A549 (cell line): ENCODE measurements at places on chromosomes 5 and 9.
A peak's percentile ranks its signal among the peaks of the same experiment; 100 is the strongest.

DNA sequence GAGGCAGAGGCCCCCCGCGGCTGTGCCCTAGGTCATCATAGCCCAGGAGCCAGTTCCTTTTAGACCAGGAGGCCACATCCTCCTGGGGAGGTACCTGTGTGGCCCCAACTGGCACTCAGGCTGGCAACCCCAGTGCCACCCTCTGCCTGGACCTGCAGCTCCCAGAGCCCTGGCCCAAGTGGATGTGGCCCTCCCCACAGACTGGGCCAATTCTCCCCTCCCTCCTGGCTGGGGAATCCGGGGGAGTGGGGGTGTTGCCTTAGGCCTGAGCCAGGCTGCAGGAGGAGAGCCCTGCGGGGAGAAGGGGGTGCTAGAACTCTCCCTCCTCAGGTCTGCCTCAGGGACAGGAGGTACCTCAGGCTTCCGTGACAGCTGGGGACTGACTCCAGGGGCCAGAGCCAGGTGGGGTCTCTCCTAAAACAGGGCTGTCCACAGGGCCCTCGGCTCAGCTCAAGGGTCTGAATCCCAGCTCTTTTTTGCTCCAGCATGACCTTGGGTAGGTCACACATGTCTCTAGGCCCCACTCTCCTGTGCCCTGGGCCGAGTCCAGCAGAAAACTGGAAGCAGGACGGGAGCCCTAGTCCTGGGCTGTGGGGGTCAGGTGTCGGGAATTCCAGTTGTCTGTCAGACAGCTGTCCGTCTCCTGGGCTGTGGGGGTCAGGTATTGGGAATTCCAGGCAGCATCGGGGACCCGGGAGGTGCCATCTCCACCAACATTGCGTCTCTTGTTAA lies 9.6 kb downstream of the DNLZ start:
- DNase-seq, result no peak

GRCh38 chr5:78537821-78538220 lies 110.8 kb downstream of the LHFPL2 start:
- peak; percentile 36 for DNase-seq

DNA sequence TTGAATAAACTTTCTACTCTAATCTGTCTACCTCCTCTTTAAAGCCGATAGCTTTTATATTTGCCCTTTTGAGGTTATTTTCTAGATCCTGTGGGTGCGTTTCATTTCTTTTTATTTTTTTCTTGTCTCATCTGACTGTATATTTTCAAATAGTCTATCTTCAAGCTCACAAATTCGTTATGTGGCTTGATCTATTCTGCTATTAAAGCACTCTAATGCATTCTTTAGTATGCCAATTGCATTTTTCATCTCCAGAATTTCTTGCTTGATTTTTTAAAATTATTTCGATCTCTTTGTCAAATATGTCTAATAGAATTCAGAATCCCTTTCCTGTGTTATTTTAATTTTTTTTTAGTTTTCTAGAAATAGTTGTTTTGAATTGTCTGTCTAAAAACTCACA lies 172.4 kb downstream of the CYLC2 start:
- no peak for DNase-seq

DNA sequence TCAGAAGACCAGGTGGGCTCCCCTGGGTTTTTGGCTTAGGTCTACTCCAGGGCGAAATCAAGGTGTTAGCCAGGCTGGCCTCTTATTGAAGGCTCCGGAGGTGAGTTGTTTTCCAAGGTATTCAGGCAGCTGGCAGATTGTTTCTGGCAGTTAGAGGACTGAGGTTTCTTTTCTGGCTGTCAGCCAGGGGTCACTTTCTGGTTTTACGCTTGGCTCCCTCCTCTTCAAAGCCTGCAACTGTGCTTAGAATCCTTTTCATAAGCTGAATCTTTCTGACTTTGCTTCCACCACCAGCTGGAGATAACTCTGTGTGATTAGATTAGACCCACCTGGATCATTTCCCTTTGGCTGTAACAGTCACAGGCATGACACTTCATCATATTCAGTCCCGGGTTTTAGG lies 24.6 kb downstream of the RFK start:
- no peak for DNase-seq

- peak; percentile 31 for DNase-seq
Measured at GRCh38 chr9:131503626-131504465, 1.1 kb downstream of the POMT1 start.

GRCh38 chr9:38015266-38015665 lies 53.8 kb downstream of the SHB start:
- no peak for DNase-seq

- DNase-seq, result no peak
Measured at GRCh38 chr5:64666078-64666477, 24.2 kb upstream of the SHISAL2B start.

- DNase-seq, result no peak
Measured at GRCh38 chr5:11324521-11325289, 563.7 kb upstream of the DAP start.

- DNase-seq, result no peak
Measured at GRCh38 chr5:22968386-22968785, 115.2 kb upstream of the CDH12 start.

GRCh38 chr5:171520300-171521174 lies 101.1 kb downstream of the FGF18 start:
- DNase-seq, result peak; percentile 31

DNA sequence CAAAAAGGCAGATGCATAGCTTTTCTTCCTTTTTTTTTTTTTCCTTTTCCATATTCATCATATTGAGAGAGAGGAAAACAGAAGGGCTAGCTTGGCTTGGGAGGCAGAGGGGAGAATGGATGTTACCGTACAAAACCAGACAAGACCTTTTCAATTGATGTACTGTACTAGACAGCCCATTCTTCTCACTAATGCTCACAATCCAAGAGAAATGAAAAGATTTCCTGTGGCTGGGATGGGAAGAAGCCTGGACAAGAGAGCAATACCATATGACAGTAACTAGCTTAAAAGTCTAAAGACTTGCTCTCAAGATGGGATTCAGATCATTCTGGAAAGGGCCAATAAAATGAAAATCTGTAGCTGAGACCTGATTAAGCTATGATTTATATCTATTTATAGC lies 3.4 kb downstream of the CEMIP2 start:
- DNase-seq, result no peak

DNA sequence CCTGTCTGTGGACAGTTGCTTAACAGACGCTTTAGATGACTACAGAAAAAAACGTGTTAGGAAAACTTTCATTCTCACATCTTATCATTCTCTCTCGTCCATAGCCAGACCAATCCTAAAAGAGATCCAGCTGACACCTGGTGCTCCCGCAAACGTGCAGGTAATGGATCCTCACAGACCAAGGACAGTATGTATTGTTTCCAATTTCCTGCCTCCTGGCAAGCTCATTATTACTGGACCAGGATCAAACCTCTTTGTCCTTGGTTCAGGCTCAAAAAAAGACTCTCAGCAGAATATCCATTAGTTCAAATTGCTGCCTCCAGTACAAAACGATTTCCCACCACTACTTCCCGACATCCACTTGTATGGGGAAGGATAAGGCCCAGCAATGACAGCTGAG lies 62.4 kb downstream of the SERINC5 start:
- DNase-seq, result no peak

GRCh38 chr9:127796225-127796813 lies 6.4 kb upstream of the FPGS start:
- DNase-seq, result no peak

GRCh38 chr9:76655121-76655541 lies 109.1 kb upstream of the PCA3 start:
- no peak for DNase-seq

DNA sequence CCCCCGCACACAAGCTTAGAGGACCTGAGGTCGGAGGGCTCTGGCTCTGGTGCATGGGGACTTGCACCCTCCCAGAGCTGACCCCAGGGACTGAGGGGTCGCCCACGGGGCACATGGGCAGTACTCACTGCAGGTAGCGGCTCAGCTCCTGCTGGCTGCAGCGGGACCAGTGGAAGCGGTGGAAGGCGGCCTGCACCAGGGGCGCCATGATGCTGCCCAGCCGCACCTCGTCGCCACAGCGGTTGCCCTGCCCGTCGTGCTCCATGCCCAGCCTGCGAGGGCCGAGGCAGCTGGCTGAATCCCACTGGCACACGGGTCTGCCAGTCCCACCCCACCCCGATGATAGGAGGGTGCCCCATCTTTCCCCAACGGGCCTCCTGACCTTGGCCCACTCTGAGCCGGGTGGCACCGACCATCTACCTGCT lies 93.8 kb downstream of the ZNF354C start:
- no peak for DNase-seq

DNA sequence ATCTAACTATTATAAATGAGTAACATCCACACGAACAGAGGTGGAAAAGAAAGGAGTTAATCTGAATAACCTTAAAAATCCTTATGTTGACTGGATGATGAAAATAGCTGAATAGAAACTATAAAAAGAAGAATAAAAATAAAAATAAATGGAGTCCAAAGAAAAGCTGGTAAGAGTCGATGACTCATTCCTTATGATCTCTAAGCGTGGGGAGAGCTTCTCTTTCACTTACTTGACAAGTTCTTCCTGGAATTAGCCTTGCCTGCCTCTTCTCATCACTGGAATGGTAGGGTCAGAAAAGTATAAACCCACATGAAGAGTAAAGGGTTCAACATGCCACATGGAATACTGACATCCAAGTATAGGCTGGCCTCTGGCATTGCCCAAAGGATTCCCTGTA lies 477.0 kb upstream of the RGMB start:
- no peak for DNase-seq

DNA sequence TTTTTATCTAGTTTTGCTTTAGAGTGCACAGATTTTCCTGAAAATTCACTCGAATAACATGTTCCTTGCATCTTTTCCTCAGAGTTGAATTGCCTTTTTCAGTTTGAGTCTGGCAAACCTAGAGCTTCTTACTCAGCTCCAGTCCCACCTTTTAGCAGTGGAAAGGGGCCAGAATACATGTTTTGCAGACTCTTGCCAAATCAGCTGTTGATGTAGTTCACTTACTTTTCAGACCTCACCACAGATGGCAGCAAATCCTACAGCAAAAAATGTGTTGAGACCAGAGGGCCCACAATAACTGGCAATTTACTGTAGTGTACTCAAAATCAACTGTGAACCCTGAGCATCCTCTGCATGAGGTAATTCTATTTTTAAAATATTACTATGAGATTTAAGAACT lies 545.2 kb upstream of the ACO1 start:
- DNase-seq, result no peak

DNA sequence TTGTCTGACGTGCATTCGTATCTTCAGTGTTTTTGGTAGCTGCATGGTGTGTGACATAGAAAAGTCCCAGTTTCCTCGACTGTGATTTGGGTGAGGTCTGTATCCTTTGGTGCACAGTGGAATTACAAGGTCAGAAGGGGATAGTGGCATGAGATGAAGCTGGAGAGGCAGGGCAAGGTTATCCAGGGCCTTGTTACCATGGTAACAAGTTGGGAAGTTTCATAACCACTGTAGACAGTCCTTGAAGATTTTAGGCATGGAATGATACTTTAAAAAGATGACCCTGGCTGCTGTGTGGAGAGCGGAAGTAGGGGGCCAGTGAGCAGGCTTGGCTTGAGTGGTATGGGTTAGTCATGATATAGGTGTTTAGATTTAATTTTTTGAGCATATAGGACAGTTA lies 11.9 kb downstream of the EHMT1 start:
- no peak for DNase-seq

- DNase-seq, result no peak
Measured at GRCh38 chr5:176342766-176343458, 18.7 kb downstream of the KIAA1191 start.

DNA sequence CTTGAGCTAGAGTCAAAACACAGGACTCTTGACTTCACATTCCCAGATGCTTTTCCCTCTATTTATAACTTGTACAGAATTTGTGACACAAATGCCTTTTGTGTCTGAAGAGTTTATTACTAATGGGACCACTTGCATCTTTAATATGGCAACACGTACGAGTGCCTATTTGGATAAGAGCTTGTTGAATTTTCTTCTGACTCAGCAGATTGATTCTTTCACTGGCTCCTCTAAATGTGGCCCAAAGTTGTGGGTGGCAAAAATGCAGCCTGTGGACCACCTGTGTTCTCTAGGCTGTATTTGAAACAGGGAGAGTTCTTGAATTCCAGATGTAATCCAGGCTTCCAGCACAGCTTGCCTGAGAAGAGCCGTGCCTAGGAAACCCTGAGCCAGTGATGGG lies 34.1 kb upstream of the ERCC6L2 start:
- DNase-seq, result no peak

DNA sequence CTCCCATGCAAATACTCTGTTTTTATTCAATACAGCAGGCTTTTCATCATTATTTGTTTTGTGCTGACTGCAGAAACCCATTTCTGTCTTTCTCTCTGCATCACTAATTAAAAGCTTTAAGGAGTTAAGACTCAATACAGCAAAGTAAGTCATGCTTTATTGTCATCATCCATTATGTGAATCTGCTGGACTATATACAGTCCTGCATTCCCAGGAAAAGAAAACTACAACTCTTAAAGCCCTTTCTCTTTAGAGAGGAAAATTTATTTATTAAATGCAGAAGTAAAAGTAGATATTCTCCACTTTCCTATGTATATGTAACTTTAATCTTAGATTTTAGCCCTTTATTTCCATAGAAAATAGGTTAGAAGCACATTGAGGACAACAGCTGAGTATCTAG lies 706.6 kb upstream of the RGMB start:
- no peak for DNase-seq

DNA sequence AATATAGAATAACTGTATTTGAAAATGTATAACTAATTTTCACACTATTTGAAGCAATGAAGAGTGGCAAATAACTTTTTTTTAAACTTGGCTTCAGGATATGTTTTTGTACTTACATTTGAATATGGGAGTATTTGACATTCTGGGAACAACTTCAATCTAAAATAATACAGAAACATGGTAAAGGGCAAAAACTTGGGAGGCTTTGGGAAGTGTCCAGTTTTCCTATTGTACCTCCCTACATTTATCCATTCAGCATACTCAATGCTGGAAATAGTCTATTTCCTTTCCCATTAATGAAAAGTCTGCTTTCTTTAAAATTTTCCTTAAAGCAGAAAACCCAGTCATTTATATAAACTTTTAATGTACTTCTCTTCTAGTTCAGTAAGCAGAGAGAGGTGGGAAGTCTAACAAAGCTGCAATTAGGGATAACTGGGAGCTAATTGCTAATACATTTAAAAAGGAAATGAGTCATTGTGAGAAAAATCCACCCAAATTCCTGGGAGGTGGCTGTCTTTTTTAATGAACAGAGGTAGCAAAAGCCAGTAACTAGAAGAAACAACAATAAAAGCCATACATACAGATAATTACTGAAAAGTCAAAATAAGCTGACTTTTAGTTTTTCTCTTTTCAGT lies 128.8 kb downstream of the FBN2 start:
- DNase-seq, result no peak

DNA sequence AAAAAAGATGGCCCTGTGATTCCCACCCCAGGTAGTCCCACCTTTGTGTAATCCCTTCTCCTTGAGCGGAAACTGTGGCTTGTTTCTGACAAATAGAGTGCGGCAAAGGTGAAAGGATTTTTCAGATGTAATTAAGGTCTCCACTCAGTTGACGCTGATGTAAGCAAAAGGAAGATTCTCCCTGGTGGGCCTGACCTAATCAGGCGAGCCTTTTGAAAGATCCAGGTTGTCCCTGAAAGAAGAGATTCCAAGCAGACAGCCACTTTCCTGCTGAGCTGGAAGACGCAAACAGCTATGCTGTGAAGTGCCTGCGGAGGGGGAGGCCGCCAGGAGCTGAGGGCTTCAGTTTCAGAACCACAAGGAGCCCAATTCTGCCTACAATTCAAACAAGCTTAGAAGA lies 24.1 kb downstream of the PTGES start:
- no peak for DNase-seq

GRCh38 chr5:150394912-150395687 lies 17.6 kb downstream of the CD74 start:
- DNase-seq, result no peak
